Right lung (tissue), 10 donors: ENCODE measurements at places on chromosomes 11 and 22. TPM values are rescaled to one million over a fixed set of nuclear protein-coding genes. Genes with fewer than 3 reads are reported as not detected.

The OSBP gene
- 37.9 TPM for polyA plus RNA-seq

The DCUN1D5 gene
- polyA plus RNA-seq, result 31.0 TPM

The RIC3 gene
- polyA plus RNA-seq, result 2.9 TPM

The FIBIN gene
- 5.8 TPM for polyA plus RNA-seq

The CCDC15 gene
- 5.2 TPM for polyA plus RNA-seq

The GRM5 gene
- not detected for polyA plus RNA-seq

The CABP4 gene
- polyA plus RNA-seq, result 2.2 TPM

The CLDN5 gene
- 40.8 TPM for polyA plus RNA-seq

The INPP5J gene
- polyA plus RNA-seq, result 1.7 TPM

The OR5B12 gene
- polyA plus RNA-seq, result not detected

The ACCS gene
- polyA plus RNA-seq, result 64.2 TPM

The HEPHL1 gene
- not detected for polyA plus RNA-seq

The BDNF gene
- polyA plus RNA-seq, result 0.36 TPM

The POU2AF3 gene
- polyA plus RNA-seq, result 8.5 TPM

DNA sequence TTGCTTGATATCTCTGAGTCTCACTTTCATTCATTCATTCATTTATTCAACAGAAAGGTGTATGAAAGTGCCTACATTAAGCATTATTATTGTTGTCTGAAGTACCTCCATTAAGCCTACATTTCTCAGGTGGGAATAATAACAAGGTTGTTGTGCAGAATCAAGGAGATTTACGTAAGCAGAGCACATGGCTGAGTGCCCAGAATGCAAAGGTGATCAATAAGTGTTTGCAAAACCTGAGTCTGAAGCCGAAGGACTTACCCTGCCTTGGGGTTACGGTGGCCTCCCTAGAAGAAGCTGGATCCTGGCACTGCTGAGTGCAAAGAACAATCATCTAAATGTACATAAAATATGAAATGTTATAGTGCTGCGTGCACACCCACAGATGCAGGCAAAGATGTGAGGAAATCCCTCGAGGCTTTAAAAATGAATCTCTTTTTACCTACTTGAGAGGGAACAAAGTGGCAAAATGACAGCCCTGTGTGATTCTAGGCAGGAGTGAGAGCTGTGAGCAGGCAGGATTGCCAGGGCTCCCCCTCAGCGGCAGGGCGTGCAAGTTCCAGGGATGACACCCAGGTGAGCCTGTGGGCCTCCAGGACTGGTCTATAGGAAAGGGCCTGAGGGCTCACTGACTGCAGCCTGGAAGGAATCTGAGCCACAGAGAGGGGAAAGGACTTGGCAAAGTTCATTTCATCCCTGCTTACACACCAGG lies 133.1 kb upstream of the TBCEL start:
- DNase-seq, result no peak

DNA sequence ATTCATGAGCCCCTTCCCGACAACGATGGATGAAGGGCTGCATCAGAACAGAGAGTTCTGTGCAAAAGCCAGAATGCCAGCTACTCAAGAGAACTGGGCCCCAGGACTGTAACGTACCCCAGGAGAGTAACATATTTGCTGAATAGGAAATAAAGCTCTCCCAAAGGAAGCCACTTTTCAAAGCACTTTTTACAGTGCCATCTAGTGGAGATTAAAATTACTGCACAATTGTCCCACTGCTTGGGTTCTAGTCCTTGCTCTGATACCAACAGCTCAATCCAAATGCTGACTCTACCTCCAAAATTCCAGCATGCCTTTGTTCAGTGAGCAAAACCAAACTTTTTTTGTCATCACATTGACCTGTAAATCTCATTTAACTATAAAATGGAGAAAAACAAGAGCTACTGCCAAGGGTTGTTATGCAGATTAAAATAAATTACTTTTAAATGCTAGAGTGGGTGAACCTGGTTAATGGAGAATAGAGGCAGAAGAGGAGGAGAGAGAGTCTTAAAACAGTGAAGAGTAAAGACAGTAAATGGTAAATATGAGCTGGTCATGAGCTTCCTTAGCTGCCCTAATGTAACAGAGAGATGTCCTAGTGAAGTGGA lies 87.6 kb upstream of the FSHB start:
- DNase-seq, result no peak

- no peak for DNase-seq
Observed at GRCh38 chr11:72815110-72815618, 953 bp downstream of the ATG16L2 start.

GRCh38 chr11:57491371-57492061 lies 24.0 kb downstream of the SLC43A1 start:
- DNase-seq, result no peak

DNA sequence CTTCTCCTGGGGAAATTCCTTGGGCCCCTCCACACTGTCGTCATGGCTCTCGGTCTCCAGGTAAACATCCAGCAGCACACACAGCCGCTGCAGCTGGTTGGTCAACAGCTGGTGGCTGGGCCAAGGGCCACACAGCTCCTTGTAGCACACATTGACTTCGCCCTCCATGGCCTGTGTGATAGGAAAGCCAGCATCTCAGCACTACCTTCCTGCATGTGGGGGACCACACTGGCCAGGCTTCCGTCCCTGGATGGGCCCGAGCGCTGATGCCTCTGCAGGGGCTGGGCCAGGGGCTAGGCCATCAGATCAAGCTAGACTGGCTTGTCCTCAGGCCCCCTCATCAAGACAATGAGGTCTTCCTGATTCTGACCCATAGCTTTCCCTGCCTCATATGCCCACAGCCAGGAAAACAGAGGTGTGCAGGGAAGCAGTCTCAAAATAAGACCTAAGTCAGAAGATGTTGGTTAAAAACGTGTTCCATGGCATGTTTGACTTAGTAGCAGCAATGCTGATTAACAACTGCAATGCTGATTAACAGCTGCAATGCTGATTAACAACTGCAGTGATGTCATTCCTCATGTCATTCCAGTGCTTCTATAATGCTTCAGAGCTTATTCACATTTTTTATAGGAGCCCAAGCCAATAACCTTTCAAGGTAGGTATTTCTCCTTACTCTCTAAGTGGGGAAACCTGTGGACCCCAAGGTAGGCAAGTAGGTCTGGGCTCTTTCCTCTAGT lies 31.3 kb downstream of the NEFH start:
- no peak for DNase-seq

GRCh38 chr11:15106201-15106965 lies 8.3 kb upstream of the INSC start:
- DNase-seq, result no peak

- DNase-seq, result peak; percentile 61
Observed at GRCh38 chr11:111334532-111335502, 36.5 kb downstream of the POU2AF3 start.

DNA sequence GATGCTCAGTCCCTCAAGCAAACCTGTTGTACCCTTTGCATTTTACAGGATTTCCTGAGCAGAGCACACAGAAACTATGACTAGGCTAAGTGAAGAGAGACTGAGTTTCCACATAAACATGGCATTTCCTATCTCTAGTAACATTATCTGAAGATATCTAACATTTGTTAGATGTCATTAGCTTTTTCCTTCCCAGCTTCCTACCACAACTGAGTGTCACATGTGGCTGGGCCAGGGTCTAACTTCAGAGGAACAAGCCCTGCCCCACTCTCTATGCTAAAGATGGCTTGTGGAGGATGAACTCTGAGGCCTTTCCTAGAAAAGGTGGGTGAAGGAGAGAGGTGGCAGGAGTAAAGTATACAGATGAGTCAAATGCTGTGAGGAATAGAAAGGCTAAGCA lies 16.5 kb downstream of the C22orf42 start:
- DNase-seq, result no peak

DNA sequence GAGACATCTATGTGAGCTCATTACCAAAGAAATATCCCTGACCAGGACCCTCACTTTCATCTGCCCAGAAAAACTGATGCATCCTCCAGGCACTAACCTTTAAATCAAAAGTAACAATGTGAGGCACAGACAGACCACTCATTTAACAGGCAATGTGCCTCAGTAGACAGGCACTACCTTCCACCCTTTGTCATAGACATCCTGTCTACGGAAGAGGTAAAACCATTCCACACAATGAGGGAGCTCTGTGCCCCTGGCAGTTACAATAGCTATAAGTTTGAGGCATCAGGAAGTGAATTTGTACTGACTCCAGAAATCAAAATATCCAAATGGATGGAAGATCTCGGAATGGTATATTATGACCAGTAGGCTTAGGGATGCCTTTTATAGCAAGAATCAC lies 6.7 kb upstream of the CAVIN3 start:
- DNase-seq, result no peak

DNA sequence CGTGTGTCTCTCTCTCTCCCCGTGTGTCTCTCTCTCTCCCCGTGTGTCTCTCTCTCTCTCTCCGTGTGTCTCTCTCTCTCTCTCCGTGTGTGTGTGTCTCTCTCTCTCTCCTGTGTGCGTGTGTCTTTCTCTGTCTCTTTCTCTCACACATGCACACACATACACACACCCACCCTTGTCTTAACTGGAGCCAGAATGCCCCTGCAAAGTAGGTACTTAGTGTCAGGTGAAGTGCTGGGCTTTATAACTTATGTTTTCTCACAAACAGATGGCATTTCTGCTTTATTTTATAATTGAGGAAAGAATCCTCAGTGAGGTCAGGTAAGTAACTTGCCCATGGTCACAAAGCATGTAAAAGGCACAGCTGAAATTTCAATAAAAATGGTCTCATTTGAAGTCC lies 106.0 kb downstream of the CSNK2A3 start:
- DNase-seq, result no peak

DNA sequence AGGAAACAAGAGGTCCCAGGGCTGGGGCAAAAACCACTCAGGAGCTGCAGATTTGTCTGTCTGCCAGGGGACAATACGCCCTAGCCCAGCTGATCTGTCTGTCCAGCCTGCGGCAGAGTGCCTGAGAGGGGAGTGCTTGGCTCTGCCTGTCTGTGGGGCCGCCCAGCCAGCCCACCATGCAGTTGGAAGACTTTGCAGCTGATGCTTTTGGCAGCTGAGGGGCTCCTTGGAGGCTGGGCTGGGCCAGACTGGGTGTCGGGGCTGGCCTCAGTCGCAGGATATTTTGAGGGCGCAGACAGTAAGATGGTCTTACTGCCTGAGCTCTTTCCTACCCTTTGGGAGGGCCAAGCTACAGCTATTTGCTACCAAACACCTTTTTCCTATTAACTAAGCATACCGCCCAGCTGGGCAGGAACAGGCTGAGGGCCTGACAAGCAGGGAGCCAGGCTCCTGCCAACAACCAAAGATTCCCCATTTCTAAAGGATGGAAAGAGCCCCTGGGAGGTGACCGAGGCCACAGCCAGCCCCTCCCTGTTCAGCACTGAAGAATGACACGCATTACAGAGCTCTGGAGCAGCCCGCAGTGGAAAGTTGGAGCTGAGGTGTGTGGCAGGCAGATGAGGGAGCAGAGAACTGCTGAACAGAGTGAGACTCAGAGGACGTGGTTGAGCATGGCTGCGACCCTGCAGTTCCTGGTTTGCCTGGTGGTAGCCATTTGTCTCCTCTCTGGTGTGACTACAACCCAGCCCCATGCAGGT lies at the start of gene FAM180B:
Gene FAM180B (plus strand): TSS at position 581 of the 758 bp plus-strand sequence. CDS start 91 bp downstream, at position 672.
- DNase-seq, result no peak

DNA sequence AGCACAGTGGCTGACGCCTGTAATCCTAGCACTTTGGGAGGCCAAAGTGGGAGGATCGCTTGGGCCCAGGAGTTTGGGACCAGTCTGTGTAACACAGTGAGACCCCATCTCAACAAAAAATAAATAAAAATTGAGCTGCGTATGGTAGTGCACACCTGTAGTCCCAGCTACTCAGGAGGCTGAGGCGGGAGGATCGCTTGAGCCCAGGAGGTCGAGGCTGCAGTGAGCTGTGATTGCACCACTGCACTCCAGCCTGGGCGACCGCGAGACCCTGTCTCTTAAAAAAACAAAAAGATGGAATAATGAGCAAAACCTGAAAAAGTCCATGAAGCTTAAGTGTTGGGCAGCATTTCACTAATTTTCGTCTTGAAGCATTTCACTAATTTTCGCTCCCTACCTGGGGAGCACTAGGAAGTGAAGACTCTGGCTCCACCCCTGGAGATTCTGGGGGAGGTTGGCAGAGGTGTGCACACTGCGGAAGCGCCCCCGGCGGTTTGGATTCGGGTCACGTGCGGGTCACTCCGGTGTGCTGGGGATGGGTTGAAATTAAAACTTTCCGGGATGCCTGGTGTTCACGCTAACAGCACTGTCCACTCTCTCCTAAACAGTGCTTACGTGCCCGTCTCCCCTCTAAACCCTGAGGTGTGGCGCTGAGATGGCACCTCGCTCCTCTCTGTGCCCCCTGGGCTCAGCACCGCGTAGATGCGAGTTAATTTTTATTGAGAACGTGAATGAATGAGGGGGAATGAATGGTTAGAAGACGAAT lies 906 bp upstream of the NAA40 start:
- DNase-seq, result no peak

GRCh38 chr11:3807909-3808860 lies at the start of gene PGAP2:
Gene PGAP2 (plus strand): TSS chr11:3808560. CDS start chr11:3811260, 2,700 bp downstream.
- peak; percentile 55 for DNase-seq

DNA sequence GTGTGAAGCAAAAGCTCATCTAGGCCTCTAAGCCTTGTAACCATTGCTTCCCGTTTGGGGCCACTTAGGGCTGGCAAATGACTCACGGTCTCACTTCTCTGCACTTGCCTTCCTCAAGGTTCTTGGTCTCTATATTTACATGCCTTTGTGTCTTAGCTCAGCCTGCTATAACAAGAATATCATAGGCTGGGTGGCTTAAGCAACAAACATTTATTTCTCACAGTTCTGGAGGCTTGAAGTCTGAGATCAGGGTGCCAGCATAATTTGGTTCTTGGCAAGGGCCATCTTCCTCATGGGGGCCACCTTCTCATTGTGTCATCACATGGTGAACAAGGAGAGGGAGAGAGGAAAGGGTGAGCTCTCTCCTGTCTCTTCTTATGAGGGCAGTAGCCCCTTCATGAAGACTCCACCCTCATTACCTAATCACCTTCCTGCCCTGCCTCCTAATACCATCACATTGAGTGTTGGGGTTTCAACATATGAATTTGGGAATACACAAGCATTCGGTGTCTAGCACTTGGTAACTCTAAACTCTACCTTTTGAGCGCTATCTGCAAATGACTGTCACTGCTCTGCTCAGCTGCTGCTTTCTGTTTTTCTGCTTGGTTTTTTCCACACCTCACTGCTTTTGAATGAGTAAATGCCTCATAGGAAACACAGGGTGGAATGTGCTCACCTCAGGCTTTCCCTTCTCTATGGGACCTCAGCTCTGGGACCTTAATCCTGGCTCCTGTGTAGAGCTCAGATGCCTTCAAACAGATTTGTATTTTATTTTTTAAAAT lies 16.2 kb upstream of the ME3 start:
- no peak for DNase-seq

DNA sequence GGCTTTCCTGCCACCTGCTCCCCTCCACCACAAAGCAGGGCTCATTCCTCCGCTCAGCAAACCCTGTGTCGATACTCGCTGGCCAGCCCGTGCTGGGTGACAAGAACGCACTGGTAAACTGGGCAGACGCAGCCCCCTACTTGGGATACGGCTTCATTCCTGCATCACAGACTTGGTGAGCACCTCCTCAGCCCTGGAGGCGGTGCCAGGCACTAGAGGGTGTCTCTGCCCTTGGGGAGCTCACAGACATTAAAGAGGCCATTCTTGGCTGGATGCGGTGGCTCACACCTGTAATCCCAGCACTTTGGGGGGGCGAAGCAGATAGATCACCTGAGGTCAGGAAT lies 6.0 kb downstream of the ZDHHC24 start:
- DNase-seq, result no peak

- DNase-seq, result no peak
Observed at GRCh38 chr11:131178020-131178419, 192.4 kb upstream of the NTM start.

GRCh38 chr11:113623114-113623513 lies 83.0 kb downstream of the TMPRSS5 start:
- DNase-seq, result no peak
